ENCODE measurements at places on chromosomes 3 and 15.

- DNase-seq, result no peak
These were observed 39.1 kb upstream of the LRTM1 start for GRCh38 chr3:54966979-54967378.

DNA sequence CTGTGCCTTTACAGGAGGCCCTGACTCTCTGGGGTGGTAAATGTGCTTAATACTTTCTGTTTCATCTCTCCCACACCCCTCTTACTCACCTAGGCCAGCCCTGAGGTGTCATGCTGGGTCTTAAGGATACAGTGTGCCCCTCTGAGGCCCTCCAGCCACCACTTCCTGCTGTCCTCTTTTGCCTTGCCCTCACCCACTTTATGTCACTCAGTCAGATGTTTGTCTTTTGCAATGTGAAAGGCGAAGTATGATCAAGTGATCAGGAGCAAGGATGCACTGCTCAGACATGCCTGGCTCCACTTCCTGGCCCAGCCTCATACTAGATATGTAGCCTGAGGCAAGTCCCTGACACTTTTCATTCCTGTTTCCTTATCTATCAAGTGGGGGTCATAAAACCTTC, 339.0 kb upstream of the NR2E3 start:
- no peak for DNase-seq

GRCh38 chr3:192079098-192079497, 618.1 kb downstream of the PYDC2 start:
- DNase-seq, result no peak

GRCh38 chr3:168024537-168024941, 71.2 kb downstream of the GOLIM4 start:
- DNase-seq, result peak; percentile 18

DNA sequence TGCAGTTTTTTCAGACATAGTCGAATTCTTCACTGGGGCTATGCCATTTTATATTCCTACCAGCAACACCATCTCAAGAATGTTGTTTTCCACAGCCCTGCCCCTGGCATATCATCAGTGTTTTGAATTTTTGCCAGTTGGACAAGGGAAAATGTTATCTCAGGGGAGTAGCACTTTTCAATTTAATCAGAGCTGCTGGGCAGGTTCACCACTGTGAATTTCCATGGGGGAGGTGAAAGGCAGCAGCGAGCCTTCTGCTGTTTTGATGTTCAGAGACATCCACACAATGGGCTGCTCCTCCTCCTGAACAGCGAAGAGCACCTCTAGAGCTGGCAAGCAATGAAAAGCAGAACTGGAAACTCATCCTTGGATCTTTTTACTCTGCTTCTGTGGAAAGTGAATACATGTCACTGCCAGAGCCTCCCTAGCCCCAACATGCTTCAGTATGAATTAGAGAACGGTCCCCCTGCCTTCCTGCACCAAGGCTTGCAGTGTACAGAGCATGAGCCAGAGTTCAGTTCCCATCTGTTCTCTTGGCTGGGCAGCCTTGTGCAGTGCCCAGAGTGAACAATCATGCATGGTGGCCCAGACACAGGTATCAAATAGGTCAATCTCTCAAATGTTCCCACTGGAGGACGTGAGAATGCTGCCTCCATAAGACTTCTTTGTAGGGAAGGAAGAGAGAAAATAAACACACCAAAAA, 56.1 kb upstream of the RAD18 start:
- no peak for DNase-seq

- DNase-seq, result no peak
These were observed 20.0 kb downstream of the MBNL1 start for GRCh38 chr3:152288681-152289080.

DNA sequence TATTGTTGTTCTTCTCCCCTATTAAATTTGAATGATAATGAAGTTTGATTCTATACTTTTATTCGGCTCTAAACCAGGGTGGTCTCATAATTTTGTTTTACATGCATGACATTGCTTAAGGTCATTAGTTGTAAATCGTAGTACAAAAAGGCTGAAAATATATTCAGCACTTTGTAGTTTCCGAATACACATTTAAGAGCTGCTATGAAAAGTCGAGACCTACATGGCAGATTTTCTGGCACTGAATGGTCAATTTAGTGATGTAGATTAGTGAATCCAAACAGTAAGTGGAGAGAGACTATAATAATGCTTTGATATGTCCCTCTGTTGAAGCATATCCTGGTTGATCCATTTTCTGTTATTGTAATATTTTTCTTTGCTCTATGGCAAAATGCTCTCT, 254.0 kb upstream of the SOX2 start:
- DNase-seq, result no peak

DNA sequence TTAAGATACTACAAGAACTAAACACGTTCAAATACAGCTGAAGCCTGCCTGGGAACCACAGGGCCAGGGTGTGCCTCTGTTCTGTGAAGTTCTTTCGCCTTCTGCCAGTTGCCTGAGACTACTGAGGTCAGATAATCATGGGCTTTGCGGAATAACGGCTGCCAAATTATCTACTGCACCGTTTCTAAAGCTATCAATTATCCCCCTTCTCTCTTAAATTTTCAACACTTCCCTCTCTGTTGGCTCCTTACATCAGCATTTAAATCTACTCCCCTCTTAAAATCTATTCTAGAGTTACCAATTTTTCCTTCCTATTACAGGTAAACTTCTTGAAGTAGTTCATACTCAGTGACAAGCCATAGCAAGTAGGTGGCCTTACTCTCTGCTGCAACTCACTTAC, 6.2 kb upstream of the NEO1 start:
- no peak for DNase-seq

DNA sequence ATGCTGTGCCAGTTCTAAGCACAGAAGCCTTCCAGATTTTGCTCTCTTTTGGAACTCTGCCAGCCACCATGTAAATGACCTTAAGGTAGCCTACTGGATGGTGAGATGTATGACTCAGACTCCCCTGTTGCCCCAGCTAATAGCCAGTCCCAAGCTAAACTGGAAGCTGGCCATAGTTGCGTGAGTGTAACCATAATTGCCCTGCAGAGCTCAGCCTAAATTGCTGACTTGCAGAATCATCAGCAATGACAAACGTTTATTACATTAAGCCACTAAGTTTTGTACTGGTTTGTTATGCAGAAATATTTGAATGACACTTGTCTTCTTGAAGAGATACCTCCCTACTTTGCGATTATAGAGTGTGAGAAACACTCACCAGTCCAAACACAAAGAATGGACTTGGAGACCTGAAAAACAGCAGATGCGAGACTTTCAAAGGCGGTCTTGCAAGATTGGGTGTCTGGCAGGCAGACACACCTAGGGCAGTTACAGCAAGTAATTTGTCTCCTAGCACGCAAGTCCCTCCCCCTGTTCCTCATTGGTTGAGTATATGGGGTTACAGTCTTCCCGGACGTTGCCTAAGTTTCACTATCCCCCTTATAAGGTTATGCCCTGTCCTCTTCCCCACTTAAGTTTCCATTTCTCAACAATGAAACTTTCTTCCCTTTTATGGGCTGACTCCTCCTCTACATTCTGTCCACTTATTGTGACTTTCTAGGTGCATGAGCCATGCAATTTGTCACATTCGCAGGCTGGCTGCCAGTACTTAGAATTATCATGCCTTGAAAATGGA, 83.6 kb upstream of the XCR1 start:
- DNase-seq, result no peak

DNA sequence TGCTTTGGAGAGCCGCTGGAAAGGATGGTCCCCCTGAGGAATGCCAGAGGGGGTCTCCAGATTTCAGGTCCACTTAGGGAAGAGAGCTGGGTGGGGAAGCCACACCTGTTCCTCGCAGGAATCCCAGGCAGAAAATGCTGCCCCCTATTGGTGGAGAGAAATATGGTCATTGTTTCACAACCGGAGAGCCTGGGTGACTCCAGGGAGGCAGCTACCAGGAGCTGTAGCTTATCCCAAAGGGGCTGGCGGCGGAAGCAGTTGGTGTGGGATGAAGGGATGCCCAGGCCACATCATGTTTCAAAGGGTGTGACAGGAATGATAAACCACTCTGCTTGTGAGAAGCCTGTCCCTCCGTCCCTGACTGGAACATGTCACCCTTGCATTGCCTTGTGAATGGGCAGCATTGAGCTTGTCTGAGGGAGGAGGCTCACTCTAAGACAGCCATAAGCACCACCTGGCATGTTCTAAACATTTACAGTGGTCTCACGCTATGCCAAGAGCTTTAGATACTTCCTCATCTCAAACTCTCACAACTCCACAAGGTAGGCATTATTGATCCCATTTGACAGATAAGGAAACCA, 34.5 kb downstream of the POMGNT2 start:
- DNase-seq, result peak; percentile 19

DNA sequence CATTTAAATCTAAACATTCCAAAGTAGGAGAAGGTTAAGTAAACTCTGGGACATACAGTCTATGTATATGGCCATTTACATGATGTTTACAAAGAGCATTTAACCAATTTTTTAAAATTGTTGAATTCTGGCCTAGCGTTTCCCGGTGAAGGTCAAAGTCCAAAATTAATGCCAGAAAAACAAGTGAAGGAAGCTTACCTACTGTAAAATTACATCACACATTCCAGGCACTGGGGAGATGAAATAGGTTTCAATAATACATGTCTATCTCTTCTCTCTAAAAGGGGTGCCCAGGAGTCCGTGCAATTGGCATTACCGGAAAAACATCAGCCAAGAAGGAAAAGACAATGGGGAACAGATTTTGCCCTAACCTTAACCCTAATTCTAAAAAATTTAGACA, 358.8 kb downstream of the VPS13C start:
- DNase-seq, result no peak

- no peak for DNase-seq
These were observed at the start of gene BHLHE40 for GRCh38 chr3:4979428-4980228. Gene BHLHE40 (plus strand): TSS chr3:4979437. CDS start chr3:4979719, 282 bp downstream.

GRCh38 chr15:35168464-35168863, 83.4 kb upstream of the NANOGP8 start:
- DNase-seq, result no peak

GRCh38 chr3:30156586-30157498, 449.6 kb upstream of the TGFBR2 start:
- no peak for DNase-seq

DNA sequence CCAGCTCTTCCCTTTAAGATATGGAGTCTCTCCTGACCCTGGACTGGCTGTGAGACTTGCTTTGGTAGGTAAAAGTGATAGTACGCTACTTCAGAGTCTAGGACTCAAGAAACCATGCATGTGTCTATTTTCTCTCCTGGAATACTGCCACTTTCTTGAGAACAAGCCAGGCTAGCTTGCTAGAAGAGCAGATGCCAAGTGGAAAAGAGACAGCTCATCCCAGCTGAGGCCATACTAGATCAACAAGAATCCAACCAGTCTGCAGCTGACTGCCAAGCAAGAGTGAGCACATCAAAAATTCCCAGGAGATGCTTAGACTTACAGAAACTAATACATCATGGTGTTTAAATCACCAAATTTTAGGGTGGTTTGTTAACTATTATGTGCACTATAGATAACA, 208.3 kb upstream of the RBMS3 start:
- DNase-seq, result no peak

DNA sequence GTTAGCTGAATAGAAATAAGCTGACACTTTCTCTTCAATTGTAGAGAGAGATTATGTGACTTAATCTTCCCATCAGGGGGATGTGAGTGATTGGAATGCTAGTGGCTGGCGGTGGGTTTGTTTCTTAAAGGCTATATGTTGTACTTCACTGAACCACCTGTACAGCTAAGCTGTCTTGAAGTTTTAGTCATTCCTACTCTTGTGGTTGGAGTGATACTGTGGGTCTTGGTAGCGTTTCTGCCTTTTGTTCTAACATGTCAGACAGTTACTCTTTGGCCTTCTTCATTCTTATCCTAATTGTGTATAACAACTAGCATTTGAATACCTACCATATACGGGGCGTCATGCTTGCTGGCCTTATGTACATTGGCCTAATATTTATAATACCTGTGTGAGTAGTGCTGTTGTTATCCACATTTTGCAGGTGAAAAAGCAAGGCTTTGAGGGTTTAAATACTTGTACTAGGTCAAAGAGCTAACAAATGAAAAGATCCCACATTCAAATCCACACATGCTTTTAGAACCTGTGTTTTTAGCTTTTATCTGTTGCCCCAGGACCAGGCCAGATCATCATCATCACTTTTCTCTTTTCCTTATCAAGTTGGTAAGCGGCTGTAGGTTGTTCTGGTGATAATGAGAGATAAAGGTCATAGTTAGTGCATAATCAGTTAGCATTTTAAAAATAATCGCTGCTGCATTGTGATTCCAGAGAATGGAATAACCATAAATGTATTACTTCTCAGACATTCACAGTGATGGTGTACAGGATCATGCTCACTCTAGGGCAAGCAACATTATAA, 50.2 kb downstream of the AKAP13 start:
- no peak for DNase-seq

GRCh38 chr3:170012683-170013400, 25.0 kb upstream of the GPR160 start:
- DNase-seq, result no peak

- DNase-seq, result no peak
These were observed 35.2 kb downstream of the SSR3 start for GRCh38 chr3:156519758-156520162.

DNA sequence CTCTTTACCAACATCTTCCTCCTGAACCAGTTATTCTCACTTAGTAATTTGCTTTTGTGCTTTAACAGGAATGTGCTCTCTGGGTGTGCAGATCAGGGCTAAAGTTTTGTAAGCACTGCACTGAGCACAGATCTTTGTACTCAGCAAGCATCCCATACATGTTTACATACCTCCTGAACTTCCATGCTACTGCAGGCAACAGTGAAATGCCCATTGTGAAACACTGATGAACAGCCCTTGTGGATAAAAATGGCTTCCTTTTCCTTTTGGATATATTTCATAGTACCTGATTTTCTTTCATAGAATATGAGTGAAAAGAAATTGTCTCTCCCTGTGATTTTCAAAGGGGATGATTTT, 855.9 kb downstream of the MCTP2 start:
- DNase-seq, result no peak

- DNase-seq, result no peak
These were observed 98.8 kb upstream of the ZBTB20 start for GRCh38 chr3:115245899-115246298.

DNA sequence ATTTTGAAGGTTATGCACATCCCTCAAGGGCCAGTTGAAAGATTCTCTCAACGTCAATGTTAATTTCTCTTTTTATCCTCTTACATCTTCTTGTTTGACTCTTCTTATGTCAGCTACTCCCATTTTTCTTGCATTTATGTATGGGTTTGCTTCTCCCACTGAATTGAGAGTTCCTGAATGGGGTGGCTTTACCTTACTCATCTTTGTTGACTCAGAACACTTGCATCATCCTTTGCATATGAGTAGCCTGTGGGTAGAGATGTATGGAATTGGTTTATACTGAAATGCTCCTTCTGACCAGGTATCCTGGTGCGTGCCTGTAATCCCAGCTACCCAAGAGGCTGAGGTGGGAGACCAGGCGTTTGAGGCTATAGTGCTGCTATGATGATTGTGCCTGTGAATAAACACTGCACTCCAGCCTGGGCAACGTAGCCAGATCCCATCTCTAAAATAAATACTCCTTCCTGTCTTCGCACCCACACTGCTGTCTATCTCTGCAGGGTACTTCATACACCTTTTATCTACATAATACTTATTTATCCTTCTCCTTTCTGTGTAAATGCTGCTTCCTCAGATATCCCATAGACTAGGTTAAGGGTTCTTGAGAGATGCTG, 123.6 kb upstream of the DPH6 start:
- DNase-seq, result no peak

All from activated CD4-positive, alpha-beta T cell treated with anti-CD3 and anti-CD28 coated beads, Interleukin-2, amount 50 U/mL, for 48 hours (primary cell).